Stimulated activated CD4-positive, alpha-beta T cell treated with anti-CD3 and anti-CD28 coated beads, TNF-alpha, amount 100 ng/mL, for 24 hours (primary cell): ENCODE measurements at places on chromosomes 13 and 19.

- DNase-seq = no peak
Observed at GRCh38 chr13:97256343-97256783, 34.2 kb downstream of the MBNL2 start.

DNA sequence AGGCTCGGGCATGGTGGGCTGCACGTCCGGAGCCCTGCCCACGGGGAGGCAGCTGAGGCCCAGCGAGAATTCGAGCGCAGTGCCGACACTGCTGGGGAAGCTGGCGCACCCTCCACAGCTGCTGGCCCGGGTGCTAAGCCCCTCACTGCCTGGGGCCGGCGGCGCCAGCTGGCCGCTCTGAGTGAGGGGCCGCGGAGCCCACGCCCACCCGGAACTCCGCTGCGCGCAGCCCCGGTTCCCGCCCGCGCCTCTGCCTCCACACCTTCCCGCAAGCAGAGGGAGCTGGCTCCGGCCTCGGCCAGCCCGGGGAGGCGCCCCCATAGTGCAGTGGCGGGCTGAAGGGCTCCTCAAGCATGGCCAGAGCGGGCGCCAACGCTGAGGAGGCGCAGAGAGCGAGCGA is 2080.4 kb downstream of the PCDH9 start:
- no peak for DNase-seq

DNA sequence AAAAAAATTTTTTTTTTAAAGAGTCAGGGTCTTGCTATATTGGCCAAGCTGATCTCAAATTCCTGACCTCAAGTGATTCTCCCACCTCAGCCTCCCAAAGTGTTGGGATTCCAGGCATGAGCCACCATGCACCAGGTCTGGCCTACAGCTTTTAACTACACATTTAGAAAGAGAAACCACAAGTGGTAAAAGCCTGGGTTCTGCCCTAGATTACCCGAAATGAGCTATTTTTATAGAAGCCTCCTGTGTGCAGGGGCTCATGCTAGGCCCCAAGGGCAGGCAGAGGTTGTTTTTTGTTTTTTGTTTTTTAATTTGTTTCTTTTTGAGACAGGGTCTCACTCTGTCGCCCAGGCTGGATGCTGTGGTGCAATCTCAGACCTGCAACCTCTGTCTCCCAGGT is 14.0 kb upstream of the MYADM start:
- DNase-seq = no peak

DNA sequence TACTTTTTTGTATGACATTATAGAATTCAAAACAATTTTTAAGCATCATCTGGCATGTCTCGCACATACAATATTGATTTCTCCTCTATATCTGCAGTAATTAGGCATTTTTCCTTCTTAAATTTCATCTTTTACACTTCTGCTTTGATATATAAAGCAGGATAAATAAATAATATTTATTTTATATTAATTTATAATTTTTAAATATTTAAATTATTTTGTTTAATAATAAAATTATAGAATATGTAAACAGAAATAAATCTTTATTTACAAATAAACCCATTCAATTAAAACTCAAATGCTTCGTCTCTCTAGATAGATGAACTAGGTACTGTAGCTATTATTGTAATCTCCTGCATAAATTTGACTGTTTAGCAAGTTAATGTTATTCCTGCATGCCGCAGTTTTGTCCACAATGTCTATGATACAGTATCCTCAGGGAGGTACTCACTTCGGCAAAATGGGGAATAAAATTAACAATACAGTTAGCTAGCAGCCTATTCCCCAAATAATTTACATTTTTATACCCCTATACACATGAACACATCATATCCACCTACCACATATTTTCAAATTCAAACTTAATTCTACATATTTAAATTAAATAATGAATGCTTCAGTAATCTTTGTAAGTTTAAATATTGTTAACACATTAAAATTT is 473.6 kb upstream of the SLC10A2 start:
- no peak for DNase-seq
